ENCODE measurements at places on chromosomes 1 and 21.
A peak's percentile ranks its signal among the peaks of the same experiment; 100 is the strongest.

DNA sequence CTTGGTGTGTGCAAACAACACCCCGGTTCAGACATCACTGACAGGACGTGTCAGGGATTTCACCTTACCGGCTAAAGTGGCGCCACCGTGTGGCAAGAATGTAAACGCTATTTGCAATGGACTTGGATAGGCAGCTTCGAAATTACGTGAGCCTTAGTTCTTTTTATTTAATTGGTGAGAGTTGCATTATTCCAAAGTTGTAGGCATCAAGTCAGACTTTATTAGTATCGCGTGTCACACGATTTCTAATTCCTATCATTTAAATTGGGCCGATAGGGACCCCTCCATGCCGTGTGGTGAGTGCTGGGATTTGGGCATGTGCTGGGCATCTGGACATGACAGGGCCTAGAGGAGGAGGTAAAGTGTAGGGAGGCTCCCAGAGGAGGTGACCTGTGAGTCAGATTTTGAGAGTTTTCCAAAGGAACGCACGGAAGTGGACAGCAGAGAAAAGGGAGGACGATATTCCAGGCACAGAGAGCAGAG, 14.5 kb upstream of the CPT2 start:
- peak; percentile 78 for DNase-seq

- DNase-seq, result no peak
Measured at GRCh38 chr1:22508329-22508728, 55.0 kb upstream of the EPHA8 start.

GRCh38 chr1:187577610-187578009, 748.9 kb downstream of the PLA2G4A start:
- DNase-seq, result no peak

GRCh38 chr1:240663169-240663879, 51.4 kb upstream of the GREM2 start:
- DNase-seq, result no peak

DNA sequence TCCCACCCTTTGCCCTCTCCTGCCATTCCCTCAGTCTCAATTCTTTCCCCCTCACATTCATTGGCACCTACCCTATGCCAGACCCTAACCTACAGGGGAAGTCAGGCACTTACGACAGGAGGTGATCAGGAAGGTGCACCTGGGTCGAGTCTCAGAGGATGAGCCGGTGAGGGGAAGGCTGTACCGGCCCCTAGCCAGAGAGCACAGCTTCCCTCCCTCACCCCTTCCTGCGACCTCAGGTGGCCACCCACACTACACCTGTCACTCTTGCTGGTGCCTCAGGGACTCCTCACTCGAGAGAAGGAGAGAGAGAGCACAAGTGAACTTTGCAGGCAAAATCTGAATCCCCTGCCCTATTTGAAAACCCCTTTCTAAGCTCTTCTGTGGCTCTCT, 1.7 kb upstream of the MYOM3 start:
- no peak for DNase-seq

GRCh38 chr1:78102082-78102481, 56.3 kb downstream of the GIPC2 start:
- DNase-seq, result no peak

DNA sequence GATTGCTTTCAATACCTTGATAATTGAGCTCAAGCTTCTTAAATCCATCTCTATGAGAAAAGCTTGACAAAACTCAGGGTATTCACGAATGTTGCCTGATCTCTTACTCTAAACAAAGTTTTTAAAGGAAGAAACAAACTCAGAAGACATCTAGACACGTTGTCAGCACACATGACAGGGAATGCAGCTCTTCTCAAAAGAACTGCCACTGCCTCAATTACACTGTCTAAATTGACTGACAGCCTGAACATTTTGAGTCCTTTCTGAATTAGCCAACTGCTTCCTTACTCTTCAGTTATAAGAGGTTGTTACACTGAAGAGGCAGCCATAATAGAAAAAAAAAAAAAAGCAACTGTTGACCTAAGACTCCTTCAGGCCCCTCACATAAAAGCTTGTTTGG, 1646.7 kb upstream of the B3GALT2 start:
- no peak for DNase-seq

GRCh38 chr1:80767711-80768110, 1033.0 kb upstream of the ADGRL2 start:
- no peak for DNase-seq

- DNase-seq, result peak; percentile 25
Measured at GRCh38 chr1:156859523-156860112, 701 bp upstream of the INSRR start.

DNA sequence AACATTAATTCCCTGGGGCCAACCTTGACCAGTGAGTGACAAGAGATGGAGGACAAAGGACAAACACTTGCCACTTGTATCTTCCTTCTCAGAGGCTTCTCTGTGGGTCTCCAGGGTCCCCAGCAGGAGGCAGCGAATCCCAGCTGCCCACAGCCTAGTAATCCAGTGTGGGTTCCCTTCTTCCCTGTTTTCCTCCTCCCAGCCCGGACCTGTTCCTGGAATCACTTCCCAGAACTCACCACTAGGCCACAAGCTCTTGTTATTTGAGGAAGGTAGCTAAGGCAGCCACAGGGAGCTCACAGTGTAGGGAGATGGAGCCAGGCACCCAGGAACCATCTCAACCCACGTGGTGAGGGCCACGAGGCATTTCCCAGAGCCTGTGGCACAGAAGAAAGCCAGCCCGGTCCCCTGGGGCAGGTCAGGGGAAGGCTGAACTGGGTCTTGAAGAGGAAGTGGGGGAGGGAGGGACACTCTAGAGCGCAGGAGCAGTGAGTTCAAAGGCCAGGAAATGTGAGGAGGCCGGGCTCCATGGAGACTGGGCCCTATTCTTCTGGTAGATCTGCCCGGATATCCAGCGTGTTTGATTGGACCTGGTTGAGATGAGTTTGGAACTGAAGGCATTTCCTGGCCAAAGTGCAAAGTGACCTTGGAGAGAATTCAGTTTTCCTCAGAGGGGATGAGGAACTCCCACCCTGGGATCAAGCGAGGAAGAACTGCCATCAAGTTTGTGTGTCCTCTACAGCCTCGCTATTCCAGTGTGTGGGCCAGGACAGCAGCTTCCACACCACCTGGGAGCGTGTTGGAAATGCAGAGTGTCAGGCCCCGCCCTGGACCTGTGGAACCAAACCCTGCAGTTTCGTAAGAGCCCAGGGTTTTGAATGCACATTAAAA, 20.3 kb upstream of the C2CD2 start:
- DNase-seq, result peak; percentile 8

DNA sequence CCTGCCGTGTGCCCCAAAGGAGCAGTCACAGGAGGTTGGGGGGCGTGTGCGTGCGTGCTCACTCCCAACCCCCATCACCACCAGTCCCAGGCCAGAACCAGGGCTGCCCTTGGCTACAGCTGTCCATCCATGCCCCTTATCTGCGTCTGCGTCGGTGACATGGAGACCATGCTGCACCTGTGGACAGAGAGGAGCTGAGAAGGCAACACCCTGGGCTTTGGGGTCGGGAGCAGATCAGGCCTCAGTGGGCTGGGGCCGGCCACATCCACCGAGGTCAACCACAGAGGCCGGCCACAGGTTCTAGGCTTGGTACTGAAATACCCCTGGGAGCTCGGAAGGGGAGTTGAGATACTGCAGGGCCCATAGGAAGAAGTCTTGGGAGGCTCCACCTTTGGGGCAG, 23.5 kb downstream of the COL6A1 start:
- no peak for DNase-seq

- DNase-seq, result no peak
Measured at GRCh38 chr1:156559086-156559796, 13.1 kb downstream of the IQGAP3 start.

GRCh38 chr1:183841550-183841949, 36.6 kb downstream of the RGL1 start:
- no peak for DNase-seq

- DNase-seq, result no peak
Measured at GRCh38 chr1:8821084-8821483, 3.6 kb upstream of the RERE start.

DNA sequence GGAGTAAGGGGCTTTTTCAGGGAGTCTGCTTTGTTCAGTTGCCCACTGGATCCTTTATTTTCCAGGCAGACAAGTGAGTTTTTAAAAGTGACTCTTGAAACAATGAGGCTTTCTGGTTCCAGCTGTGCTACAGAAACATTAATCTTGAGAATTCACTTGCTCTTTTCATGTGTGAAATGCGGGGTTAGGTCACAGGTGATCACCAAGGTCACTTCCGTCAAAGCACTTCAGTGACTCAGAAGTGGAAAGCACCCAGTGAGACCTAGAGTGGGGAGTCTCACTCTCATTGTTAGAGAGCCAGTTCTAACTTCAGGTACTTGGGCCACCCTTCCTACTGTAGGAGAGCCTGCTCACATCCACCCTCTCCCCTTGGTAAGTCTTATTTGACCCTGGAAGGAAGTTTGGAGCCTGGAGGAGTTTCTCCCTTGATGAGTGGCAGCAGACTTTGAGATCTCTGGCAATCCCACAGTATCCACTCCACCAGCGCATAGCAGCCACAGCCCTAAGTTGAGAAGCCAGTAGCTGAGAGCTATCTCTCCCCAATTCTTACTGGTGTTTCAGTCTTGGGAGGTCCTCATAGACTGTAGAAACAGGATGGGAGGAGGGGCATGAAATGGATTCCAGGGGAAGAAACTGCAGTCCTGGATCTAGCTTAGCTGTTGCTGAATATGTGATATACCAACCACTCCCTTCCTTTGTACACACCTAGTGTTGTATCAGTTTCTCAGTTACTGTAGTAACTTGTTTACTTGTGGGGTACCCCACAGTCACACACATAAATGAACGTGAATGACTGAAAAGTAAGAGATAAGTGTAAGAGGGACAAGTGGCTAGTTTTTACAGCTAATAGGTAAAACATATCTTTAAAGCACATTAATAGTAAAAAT, 3.1 kb downstream of the TACSTD2 start:
- peak; percentile 26 for DNase-seq

DNA sequence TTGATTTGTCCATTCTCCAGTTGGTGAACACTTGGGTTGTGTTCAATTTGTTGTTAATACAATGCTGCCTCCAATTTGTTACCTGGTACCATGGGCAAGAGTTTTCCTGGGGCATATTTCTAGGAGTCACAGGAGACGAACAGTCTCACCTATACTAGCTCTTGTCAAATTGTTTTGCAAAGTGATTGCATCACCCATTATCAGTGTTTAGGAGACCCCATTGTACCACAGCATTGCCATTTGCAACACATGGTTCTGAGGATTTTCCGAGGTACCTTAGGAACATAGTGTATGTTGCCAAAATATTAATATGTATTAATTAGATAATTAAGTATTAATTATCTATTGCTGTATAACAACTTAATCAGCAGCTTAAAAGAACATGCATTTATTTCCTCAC, 97.8 kb downstream of the LPAR3 start:
- no peak for DNase-seq

- DNase-seq, result no peak
Measured at GRCh38 chr1:36304970-36305914, 926 bp upstream of the SH3D21 start.

GRCh38 chr1:71649608-71650007, 568.8 kb upstream of the ZRANB2 start:
- DNase-seq, result no peak

- no peak for DNase-seq
Measured at GRCh38 chr21:42310411-42311001, 4.7 kb downstream of the TFF3 start.

GRCh38 chr1:215605011-215605621, 38.0 kb downstream of the KCTD3 start:
- DNase-seq, result no peak

DNA sequence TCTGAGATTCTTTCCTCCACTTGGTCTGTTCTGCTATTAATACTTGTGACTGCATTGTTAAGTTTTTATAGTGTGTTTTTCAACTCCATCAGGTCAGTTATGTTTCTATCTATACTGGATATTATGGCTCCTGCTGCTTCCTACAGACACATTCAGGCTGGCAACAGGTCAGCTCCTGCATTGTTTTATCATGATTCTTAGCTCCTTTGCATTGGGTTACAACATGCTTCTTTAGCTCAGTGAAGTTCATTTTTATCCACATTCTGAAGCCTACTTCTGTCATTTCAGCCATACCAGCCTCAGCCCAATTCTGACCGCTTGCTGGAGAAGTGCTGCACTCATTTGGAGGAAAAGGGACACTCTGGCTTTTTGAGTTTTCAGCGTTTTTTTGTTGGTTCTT, 37.3 kb upstream of the F3 start:
- no peak for DNase-seq

- DNase-seq, result no peak
Measured at GRCh38 chr1:180696361-180696760, 64.5 kb downstream of the XPR1 start.

DNA sequence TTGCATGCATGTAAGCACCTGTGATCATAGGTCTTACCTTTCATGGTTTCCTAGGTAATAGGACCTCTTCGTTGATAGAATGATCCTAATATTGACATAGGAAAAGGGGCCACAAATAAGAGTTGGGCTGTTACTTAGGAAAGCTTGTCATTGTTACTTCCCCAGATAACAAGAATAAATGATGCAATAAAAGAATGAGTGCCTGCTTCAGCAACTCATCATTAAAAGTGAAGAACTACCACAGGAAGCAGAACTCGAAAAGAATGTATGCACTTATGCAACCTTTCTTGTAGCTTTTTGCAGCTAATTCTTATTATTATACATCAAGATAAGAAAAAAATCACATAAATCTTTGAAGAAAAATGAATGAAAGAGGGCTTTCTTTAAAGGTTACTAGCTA, 548.6 kb downstream of the LTN1 start:
- no peak for DNase-seq

Measured in activated CD4-positive, alpha-beta T cell treated with anti-CD3 and anti-CD28 coated beads for 4 hours (primary cell).